ENCODE measurements at places on chromosomes 7 and 10.

GRCh38 chr7:84700563-84701370, 486.1 kb downstream of the SEMA3D start:
- no peak for DNase-seq

DNA sequence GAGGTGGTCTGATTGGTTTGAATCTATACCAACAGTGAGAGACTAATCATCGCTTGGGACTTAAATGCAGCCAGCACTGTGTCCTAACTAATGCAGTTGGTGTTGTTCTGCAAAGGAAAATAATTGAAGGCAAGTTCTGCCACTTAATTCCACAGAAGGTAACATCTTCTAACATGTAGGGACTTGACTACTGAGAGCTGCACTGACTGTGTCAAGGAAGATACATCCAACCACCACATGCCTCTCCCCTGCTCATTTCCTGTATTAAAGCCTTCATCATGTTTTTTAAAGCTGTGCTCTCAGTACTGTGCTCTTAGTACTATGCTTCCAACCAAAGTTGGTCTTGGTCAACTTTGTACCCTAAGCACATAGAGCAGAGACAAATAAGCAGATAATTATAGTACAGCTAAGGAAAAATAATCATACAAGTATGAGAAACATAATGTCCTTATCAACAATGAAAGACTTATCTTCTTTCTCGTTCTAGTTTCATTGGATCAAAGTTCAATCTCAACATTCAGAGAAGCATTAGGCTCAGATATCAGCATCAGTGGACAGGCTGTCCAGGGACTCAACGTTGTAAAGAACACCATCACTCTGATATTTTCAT, 2.8 kb upstream of the CYP3A4 start:
- DNase-seq, result no peak

- DNase-seq, result no peak
Measured at GRCh38 chr10:106540645-106541044, 623.9 kb downstream of the SORCS1 start.

DNA sequence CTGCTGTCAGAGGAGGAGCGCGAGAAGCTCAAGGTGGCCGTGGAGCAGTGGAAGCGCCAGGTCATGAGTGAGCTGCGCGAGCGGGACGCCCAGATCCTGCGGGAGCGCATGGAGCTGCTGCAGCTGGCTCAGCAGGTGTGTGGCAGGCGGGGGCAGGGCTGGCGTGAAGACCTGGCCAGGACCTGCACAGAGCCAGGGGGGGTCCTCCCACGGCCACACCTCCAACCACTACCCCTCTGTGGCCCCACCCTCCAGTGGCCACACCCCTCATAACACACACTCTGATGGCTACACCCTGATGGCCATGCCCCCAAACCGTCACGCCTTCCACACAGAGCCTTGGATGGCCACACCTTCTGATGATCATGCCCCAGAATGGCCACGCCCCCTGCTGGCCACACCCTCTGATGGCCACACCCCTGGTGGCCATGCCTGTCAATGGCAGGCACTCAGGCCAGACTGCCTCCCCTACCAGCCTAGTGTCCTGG, 23.4 kb upstream of the DPYSL4 start:
- DNase-seq, result no peak

- DNase-seq, result no peak
Measured at GRCh38 chr7:57308631-57309408, 141.2 kb upstream of the ZNF716 start.

DNA sequence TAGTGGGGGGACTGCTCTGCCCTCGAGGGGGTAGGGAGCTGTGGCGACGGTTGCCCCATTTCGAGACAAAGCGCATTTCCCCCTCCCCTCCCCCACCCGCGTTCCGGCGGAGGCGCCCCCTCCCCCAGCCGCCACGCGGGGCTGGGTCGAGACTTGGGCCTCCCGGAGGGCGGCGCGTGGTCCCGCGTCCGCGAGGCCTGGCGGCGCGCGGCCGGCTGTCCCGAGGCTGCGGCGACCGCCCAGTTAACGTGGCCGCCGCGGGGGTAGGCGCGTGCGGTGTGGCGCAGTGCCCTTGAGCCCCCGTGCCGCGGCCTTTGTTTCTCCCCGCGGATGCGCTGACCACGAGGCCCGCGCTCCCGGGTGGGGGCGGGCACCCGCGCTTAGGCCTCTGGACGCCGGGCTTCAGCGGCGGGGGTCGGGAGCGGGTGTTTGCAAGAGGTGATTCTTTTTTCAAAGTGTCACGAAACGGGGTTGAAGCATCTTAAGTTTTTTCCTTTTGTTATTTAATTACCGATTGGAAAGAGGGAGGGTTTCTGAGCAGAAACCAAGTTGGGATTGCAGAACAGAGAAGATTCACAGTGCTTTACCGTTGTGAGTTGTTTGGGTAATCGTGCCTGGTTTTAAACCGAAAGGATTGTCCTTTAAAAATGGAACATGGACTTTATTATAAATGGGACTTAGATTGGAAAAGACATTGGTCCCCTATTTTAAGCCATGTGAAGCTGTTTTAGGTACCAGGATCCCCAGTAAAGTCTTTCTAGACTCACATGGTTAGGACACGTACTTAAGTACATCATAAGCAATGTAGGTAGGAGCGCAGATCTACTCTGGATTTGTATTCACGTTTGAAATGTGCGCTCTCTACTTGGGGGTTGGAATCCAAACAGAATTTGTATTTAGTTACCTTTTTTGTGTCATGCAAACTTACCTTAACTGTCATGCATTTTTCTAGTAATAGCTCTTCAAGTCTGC, 760 bp downstream of the CBX3 start:
- no peak for DNase-seq

DNA sequence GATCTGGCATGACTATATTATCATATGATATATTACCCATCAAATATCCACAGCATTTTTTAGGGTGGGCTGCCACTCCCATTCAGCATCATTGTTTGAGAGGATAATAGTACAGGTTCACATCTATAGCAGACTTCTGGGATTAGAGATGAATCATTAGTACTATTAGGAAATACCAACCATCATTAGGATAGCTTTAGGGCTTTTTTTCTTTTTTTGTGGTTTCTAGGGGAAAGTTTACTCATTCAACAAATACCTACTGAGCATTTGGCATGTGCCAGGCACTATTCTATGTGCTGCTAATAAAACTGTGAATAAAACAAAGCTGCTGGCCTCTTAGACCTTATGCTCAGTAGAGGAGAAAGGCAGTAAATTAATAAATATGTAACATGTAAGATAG, 40.6 kb downstream of the NHLRC2 start:
- DNase-seq, result no peak

DNA sequence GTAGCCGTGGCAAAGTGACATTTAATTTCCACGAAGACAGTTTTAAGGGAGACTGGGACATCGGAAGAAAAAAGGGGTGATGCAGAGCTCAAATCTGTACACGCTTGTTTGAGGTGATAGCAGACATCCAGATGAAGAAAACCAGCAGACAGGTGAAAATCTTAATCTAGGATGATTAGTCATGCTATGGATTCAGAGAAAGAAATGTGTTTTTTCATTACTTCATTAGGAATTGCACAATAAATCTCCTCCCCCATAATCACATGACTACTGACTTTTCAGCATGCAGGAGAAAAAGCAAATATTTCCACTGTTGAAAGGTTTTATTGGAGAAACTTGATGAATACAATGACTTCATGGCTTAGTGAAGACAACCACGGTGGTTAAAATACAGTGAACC, 2.5 kb downstream of the NUDT5 start:
- no peak for DNase-seq

GRCh38 chr7:22765609-22766008, 38.6 kb downstream of the IL6 start:
- DNase-seq, result no peak

- no peak for DNase-seq
Measured at GRCh38 chr7:1586126-1586826, 16.4 kb upstream of the PSMG3 start.

DNA sequence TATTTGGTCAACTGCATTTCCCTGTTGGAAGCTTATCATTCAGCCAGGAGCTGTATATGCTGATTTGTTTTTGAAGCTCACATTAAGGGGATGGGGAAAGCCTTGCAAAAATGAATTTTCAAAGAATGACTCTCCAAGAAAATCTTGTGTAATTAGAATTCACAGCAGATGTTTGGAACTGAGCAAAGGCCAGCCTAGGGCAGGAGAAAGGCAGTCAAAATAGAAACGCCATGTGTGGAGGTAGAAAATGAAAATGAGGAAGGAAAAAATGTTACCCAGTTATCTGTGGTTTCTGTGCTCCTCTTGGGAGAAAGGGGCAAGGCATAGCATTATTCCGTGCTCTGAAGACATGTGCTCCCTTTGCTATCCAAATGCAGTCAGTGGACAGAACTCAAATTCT, 93.5 kb downstream of the NRP1 start:
- no peak for DNase-seq

DNA sequence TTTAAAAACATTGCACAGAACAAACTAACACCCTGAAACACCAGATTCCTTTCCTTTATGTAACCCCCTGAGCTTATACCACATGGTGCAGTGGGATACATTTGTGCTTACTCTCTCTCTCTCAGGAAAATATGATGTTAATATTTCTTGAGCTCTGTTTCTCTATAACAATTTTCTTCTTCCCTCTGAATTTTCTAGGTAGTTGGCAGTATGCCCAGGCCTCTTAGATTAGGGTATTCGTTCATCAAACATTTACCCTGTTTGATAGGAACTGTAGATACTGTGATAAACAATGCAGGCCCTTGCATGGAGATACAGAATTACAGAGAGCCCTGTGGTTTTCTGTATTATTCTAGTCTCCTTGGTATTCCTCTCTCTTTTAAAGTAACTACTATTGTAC, 567.8 kb downstream of the IPMK start:
- DNase-seq, result no peak

DNA sequence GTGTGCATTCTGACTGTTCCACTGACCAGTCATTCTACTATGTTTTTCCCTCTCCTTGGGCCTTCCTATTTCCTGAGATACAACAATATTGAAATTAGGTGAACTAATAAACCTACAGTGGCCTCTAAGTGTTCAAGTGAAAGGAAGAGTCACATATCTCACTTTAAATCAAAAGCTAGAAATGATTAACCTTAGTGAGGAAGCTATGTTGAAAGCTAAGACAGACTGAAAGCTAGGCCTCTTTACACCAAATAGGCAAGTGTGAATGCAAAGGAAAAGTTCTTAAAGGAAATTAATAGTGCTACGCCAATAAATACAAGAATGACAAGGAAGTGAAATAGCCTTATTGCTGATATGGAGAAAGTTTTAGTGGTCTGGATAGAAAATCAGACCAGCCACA, 5.7 kb upstream of the DYNC1I1 start:
- no peak for DNase-seq

GRCh38 chr10:44471410-44471809, 86.5 kb upstream of the CXCL12 start:
- no peak for DNase-seq

DNA sequence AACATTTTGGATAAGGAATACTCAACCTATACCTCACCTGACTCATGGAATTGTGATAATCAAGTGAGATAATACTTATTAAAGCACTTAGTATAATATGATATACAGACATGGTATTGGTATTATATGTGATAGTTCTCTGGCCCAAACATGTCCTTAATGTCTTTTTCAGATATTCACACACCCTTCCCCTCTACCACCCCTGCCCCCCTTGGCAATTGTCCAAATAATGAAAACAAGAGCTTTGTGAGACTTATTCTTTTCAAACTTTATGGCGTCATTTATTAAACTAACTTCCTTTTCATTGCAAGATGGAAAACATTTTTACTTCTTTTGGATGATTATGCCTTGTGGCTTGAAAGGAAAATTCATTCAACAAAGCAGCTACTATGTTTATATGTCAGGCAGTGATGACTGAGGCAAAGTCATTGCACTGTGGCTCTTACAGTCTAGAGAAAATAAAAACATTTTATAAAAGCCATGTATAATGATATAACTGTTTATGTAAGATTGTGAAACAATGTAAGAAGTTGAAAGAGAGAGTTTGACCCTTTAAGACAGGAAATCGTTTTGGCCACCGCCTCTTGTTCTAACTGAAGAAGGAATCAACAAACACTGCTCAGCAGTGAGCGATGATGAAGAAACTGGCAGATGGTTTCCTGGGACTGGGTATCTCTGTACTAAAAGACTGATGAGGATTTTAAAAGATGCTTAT, 27.4 kb downstream of the MINPP1 start:
- no peak for DNase-seq
